Neural crest cell (in vitro differentiated cells): ENCODE measurements at places on chromosomes 2 and 18.

GRCh38 chr18:78857314-78858150 lies 122.1 kb upstream of the SALL3 start:
- DNase-seq = no peak

- no peak for DNase-seq
Observed at GRCh38 chr2:197633109-197633657, 42.2 kb downstream of the RFTN2 start.

GRCh38 chr2:121567452-121567851 lies 36.8 kb downstream of the RNU4ATAC start:
- no peak for DNase-seq

DNA sequence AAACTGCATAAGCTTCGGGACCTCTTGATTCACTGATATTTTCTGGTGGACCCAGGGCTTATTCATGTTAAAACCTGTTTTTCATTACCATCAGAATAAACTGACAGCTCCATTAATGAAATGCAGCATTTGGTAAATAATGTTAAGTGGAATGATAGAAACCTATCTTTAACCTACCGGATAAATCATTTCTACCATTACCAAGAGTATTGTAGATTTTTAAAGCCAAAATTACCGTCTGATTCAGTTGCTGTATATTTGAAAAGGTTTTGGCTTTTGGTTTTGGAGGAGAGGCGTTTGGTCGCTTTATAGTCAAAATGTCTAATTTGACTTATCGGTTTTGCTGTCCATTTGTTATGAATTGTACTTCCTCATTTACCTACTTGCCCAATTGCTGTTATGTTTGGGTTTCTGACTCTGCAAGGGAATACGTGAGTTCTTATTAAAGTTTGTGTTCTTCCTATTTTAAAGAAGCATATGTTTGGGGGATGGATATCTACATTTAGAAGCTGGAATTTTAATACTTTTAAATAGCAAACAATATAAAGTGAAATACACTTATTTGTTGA lies 1.0 kb upstream of the CUL3 start:
- DNase-seq = no peak
